NCI-H2081 treated with DMSO at 0.1 percent for 48 hours (cell line): ENCODE measurements at places on chromosomes 2 and 18.

- no peak for DNase-seq
These were observed 6.1 kb downstream of the FIGN start for GRCh38 chr2:163729636-163730273.

GRCh38 chr2:80269806-80270205 lies 34.7 kb downstream of the LRRTM1 start:
- DNase-seq, result peak; percentile 19

DNA sequence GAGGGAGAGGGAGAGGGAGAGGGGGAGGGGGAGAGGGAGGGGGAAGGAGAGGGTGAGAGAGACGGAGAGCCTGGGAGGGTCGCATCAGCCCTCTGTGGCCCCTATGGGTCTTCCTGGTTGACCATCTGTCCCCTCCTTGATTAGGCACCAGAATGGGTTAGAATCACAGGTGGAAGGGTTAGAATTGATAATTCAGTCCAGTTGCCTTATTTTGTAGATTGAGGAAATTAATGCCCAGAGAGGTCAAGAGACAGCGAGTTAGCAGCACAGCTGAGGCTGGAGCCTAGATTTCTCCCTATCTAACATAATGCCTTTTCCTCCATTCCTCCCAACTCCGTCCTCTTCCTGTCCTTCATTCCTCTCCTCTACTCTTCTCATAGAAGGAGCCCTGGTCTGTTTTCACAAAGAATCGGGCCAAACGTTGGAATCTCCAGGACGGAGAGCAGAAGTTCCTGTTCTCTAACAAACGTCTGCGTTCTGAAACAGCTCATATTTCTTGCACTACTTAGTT lies 338 bp upstream of the THUMPD2 start:
- DNase-seq, result no peak

DNA sequence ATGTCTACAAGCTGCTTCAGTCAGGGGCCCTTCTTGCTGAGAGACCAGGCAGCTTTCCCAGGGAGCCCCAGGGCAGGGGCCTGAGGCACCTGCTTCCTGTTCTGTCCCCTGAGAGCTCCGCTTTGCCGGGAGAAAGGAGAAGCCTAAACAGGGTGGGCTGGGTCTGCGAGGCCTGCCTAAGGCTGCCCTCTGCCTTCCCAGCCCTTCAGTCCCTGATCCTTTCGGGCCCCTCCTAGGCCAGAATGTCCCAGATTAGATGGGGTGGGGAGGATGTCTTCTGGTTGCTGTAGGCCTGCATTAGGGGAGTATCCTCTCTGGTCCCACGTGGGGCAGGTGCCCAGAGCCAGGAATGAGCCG lies 72.4 kb downstream of the TGOLN2 start:
- no peak for DNase-seq

DNA sequence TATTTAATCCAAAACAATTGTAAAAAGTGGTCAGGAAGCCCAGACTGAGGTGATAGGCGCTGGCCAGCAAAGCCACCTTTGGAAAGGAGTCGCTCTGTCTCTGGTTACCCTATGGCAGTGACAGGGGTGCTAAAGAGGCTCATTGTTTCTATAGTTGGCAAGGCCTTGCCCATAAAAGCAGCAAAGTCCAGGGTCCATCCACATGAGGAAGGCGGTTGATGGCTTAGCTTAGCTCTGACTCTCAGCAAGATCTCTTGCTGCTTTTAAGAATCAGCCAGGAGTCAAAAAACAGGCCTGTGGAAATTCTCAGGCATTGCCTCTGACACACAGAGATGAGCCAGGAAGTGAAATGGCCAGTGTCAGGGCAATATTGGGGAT lies 57.8 kb upstream of the CYP26B1 start:
- no peak for DNase-seq

DNA sequence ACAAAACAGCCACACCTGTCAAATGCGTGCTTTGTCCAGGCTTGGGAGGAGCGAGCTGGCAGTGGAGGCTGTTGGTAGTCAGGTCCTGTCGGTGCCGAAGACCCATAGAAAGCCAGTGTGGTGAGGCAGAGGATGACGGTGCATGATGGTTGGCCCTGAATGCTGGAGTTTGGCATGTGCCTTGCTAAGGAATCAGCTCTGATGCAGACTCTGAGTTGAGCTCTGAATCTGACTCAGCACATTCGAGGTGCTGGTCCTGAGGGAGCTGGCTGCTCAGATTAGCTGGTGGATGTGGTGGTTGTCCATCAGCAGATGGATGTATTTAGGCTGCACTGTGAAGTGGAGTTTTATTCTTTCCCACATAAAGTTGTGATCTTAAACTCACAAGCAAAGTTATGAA lies 111.3 kb downstream of the ARHGEF4 start:
- DNase-seq, result no peak

DNA sequence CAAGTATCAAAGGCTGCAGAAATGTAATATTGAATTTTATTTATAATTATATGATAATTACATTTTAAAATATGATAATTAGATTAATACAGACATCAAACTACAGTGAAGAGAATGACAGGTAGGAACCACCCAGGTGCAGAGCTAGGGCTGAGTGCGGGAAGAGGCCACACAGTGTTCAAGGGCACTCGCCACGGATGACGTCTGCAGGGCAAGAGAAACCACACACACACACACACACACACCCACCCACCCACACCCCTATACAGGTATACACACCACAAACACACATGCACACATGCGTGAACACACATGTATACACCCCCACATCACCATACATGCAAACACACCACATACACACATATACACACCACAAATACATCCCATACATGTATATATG lies 41.2 kb downstream of the MBP start:
- DNase-seq, result no peak

- no peak for DNase-seq
These were observed 79.6 kb downstream of the KLF7 start for GRCh38 chr2:207086136-207086535.

DNA sequence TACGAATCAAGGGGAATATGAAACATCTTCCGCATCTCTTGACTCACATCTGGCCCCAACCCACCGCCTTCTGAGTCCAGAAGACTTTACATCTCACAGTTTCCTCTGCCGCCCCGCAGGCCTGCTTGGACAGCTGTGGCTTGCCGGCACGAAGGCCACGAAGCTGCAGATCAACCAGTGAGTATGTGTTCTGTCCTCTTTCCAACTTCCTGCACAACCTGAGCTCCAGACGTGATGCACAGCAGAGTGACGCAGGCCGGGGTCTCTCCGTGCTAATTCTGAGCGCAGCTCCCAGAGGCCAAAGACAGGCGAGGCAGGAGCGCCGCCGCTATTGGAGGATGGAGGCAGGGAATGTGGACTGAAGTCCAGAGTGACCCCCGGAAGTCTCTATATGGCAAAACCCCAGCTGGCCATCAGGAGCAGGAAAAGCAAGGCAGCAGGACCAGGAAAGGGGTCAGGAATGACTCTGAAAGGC lies 93.5 kb downstream of the ZCCHC2 start:
- no peak for DNase-seq

DNA sequence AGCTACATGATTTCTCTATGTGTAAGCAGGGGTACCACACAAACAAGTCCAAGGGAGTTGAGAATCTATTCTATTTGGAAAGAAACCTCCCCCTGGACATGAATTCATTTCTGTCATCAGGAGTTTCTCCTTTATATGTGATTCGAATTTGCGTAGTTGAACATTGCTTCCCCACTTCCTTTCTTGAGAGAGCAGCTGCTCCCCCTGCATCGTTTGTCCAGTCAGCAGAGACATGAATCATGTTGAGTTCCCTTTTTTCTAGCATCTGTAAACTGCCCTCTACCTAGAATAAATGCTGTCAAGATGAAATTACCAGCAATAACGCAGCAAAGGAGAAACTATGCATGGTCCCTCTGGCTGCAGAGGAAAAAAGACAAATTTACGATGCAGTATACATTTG lies 73.8 kb downstream of the KIF5C start:
- DNase-seq, result no peak

GRCh38 chr2:159551806-159552205 lies 64.5 kb downstream of the BAZ2B start:
- no peak for DNase-seq

GRCh38 chr2:43542285-43542933 lies 53.4 kb downstream of the THADA start:
- DNase-seq, result no peak

DNA sequence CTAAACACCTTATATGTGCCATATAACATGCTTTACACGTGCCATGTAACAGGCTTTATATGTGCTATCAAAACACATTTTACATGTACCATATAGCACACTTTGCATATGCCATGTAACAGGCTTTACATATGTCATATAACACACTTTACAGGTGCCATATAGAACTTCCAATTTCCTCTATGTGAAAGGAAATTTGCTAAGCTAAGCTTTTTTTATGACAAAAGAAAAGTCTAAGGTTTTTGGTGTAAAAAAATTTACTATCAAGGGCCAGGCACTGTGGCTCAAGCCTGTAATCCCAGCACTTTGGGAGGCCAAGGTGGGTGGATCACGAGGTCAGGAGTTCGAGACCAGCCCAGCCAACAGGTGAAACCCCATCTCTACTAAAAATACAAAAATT lies 136.5 kb downstream of the AKAIN1 start:
- no peak for DNase-seq

DNA sequence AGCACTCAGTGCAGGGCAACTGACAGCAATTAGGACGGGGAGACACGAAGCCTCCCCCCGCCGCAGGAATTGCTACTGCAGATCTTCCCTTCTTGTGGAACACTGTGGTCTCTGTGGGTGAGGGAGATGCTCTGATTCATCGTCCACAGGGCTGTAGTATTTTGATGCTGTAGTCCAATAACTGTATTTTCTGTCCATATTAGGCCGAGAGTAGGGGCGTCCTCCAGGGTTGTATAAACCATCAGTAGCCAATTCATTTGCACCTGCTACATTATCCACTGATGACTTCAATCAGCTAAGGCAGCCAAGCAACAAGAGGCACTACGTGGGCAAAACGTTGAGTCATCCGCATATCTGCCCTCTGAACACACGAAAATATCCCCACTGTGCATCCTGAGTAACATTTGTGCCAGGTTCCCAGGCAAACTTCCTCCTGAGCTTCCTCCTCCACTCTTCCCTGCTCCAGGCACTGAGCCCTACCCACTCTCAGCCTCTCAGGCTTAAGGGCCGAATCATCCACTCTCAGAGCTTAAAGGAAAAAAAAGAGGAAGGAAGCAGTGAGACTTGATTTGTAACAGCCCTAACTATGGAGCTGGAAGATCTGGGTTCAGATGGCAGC lies 62.1 kb downstream of the LBH start:
- no peak for DNase-seq

DNA sequence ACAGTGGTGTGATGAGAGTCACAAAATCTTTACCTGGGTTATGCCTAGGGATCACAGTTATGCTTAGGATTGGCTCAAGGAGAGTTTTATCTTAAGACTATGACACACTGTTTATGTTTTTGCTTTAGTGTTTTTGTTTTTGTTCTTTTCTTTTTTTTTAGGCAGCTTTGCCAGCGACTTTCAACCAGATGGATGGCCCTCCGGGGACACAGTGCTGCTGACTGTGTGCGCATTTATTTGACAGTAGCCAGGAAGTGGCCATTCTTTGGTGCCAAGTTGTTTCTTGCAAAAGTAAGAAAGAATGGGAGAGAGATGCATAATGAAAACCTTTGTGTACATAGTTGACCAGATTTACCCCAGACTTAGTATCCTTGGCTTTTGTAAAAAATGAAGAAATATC lies 15.1 kb upstream of the DYNC2LI1 start:
- no peak for DNase-seq

DNA sequence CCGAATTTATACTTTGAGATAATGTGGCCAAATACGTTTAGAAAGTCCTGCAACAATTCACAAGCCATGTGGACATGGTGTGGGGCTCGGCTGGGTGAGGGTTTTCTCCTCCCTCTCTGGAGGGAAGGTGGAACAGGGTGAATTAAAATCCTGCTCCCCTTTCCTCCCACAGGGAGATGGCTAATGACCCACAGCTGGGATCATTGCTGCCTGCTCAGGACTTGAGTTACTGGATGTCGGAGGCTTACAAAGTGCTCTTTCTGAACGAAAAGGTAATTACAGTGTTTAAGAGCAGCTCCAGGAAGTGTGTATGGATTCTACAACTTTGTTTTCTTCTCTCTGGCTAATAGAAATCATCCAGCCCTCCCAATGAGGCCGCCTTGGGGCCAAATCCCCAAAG lies 97.9 kb upstream of the ALKAL2 start:
- no peak for DNase-seq

DNA sequence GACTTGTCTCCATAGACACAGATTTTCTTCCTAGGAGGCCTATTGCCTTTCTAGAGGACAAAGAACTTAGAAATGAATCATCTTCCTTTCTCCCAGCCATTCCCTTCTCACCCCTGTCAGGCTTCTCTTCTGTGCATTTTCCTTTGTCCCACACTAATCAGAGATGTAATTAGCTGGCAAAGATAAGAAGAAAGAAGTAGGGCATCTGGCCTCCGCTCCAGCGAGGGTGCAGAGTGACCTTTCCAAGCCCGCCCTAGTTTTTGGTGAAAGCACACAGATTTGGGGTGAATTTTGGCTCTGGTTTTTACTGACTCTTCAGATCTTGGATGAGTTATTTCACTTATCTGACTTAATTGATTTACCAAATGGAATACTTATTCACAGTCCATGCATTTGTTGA lies 626.5 kb downstream of the ZEB2 start:
- no peak for DNase-seq

DNA sequence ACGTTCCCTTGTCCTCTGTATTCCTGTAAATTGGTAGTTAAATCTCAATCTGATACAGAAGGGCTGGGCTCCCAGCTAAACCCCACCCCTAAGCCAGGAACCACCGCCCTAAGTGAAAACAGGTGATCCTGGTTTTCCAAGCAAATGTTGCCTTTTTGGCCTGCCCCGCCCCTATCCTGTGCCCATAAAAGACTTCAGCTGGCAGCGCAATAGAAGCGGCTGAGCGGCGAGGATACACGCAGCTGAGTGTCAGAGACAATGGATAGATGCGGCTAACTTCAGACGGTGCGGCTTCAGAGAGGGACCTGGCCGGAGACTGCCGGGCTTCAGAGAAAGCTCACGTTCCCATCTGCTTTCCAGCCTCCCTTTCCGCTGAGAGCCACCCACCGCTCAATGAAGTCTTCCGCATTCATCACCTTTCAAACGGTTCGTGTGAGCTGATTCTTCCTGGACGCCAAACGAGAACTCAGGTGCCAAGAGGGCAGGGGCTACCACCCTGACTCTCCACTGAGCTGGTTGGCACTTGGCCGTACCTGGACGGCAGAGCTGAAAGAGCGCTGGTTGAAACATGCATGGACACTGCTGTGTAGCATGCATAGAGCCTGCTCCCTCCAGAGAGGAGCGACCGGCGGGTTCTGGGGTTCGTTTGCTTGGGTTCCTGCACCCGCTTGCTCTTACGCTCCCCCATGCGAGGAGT lies 49.5 kb upstream of the POLE4 start:
- no peak for DNase-seq

DNA sequence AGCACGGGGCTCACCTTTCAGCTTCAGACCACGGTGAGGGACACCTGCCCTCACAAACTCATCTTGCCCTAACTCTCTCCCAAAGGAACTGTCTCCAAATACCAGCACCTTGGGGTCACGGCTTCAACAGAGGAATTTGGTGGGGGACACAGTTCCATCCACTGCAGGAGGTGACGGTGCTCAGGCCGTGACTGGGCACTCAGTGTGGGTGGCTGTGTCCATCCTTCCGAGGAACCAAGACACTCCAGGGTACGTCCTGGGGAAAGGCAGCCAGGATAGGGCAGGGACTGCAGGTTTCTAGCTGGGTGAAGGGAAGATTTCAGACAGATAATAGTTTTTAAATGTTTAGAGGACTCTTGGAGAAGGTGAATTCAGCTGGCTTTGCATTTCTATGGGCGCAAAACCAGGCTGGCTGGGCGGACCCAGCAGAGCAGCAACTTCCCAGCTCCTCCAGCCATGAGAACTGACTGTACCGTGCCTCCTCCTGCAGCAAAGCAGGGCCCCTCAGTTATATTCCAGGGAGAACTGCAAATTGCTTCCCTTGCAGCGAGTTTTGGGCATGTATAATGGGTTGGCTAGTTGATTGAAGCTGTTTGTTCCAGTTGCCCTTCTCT lies 23.9 kb upstream of the ALLC start:
- DNase-seq, result no peak
